ENCODE measurements at places on chromosomes 1 and 21.
A peak's percentile ranks its signal among the peaks of the same experiment; 100 is the strongest.

GRCh38 chr1:58815069-58815685 is 31.3 kb upstream of the JUN start:
- DNase-seq = peak; percentile 96

DNA sequence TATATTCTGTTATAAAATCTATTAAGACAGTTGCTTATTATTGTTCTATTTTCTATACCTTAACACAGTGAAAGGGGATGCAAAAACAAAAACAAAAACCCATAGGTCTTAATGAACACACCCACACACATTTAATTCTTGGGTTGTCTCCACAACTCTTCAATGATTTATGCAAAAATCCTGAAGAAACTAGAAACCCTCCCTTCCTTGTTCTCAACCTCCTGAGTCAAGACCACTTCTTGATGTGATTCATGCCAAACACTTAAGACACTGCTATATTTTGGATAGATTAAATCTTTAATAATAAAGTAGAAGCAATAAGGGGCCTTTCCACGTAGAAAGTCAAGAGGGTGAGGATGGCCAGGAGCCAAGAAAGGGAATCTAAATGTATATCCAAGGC is 23.4 kb downstream of the SCAF4 start:
- no peak for DNase-seq

GRCh38 chr1:170674239-170674638 is 10.3 kb downstream of the PRRX1 start:
- DNase-seq = no peak

- no peak for DNase-seq
These were observed 11.3 kb downstream of the ZNF362 start for GRCh38 chr1:33267468-33268205.

- DNase-seq = peak; percentile 50
These were observed 131.8 kb downstream of the MIS18A start for GRCh38 chr21:32147041-32147440.

DNA sequence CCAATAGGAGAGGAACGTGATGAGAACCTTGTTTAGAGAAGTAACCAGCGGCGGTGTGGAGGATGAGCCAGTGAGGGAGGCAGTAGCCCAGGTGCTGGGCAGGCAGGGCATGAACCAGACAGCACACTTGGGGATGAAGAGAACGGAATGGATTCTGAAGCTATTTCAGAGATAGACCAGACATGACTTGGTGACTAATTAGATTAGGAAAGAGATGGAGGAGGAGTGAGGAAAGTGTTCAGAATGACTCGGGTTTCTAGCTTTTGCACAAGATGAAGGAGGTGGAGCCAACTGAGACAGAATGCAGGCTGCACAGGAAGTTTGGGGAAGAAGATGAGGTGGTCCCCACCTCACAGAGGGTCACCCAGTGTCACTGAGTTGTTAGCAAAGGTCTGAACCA is 5.1 kb downstream of the PEF1 start:
- no peak for DNase-seq
